ENCODE measurements at places on chromosomes 12 and 14.
A peak's percentile ranks its signal among the peaks of the same experiment; 100 is the strongest.

- DNase-seq: no peak
Measured at GRCh38 chr12:120237360-120238171, 28.0 kb downstream of the PXN start.

DNA sequence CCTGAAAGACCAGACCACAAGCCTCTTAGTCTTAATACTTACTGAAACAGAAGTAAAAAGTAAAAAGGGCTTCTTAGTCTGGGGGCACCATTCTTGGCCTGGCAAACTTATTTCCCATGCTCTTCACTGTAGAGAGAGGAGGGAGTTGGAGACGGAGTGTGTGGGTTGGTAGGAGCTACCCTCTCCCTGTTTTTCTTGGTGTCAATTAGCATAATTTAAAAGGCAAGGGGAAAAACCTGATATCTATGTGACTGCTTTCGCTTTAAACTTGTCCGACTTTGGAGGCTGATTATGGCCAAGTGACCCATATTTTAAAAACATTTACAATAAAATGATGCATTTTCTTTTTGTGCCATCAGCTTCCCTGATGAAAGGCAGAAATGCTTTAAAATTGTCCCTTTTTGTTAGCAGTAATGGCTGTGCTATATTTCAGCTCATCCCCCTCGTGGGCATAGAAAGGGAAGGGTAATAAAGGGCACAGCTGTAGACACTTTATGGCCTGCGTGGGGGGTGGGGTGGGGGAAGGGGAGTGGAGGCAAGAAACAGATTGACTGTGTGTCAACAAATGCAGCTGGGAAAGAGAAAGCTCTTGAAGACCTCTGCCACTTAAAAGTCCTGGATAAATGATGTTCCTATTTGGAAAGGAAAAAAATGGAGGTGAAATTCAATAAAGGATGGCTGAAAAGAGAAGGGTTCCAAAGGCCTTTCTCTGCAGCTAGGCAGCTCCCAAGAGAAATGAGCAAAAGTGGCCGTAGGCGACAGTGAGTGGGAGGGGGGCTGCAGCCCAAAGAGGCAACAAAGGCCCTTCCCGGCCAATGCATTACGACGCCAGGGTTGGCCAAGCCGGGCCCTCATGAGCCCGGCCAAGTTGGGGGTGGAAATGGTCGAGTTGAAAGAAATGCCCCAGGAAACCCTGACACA lies 57.5 kb upstream of the TMEM263 start:
- no peak for DNase-seq

DNA sequence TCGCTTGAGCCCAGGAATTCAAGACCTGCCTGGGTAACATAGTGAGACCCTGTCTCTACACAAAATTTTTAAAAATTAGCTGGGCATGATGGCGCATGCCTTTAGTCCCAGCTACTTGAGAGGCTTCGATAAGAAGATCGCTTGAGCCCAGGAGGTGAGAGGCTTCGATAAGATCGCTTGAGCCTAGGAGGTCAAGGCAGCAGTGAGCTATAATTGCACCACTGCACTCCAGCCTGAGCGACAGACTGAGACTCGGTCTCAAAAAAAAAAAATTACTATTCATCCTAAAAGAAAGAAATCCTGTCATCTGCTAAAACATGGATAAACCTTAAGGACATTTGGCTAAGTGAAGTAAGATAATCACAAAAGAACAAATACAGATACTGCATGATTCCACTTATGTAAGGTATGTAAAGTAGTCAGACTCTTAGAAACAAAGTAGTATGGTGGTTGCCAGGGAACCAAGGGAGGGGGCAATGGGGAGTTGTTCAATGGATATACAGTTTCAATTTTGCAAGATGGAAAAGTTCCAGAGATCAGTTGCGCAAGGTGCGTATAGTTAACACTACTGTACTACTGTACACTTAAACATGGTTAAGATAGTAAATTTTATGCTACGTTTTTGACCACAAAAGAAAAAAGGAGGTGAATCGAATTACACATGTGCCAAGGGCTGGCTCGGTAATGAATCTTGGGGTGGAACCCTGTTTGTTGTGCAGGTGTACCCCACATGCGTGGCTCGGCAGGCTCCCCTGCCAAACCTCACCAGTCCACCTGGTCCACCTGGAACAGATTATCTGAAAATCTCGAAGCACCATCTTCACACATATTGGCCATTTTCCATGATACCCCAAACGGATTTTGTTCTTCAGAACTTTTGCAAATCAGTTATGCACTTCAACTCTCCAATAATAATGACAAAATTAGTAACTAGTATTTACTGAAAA lies 18.3 kb upstream of the ATP2A2 start:
- peak; percentile 59 for DNase-seq

DNA sequence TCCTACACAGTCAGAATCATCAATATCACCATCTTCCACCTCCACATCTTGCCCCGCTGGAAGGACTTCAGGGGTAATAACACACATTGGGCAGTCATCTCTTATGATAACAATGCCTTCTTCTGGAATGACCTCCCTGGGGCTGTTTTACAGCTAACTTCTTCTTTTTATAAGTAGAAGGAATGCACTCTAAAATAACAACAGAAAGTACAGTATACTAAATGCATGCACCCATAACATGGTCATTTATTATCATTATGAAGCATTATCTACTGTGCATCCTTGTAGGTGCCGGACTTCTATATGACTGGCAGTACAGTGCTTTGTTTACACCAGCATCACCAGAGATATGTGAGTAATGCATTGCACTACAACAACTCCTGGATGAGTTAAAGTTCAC lies 19.0 kb upstream of the NUAK1 start:
- no peak for DNase-seq

GRCh38 chr12:138898-139534 lies 72.4 kb downstream of the IQSEC3 start:
- DNase-seq: no peak

- DNase-seq: no peak
Measured at GRCh38 chr12:15528666-15529065, 206.4 kb downstream of the PTPRO start.

GRCh38 chr12:107035733-107036132 lies 48.8 kb upstream of the MTERF2 start:
- DNase-seq: no peak

DNA sequence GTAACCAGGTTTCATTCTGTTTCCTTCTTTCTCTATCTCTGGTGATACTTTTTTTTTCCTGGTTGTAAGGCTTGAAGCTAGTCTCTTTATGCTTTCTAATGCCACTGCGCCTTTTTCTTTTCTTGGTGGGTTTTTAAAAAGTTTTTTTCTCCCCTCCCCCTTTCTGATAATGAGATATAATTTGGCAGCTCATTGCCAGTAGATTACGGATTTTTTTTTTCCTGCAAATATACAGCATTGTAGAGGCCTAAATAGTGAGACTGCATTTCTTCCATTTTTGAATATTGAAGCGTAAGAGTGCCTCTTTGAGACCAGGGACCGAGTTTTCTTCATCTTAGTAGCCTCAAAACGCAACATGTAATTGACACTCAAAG lies 1.1 kb downstream of the PAPOLA start:
- no peak for DNase-seq

DNA sequence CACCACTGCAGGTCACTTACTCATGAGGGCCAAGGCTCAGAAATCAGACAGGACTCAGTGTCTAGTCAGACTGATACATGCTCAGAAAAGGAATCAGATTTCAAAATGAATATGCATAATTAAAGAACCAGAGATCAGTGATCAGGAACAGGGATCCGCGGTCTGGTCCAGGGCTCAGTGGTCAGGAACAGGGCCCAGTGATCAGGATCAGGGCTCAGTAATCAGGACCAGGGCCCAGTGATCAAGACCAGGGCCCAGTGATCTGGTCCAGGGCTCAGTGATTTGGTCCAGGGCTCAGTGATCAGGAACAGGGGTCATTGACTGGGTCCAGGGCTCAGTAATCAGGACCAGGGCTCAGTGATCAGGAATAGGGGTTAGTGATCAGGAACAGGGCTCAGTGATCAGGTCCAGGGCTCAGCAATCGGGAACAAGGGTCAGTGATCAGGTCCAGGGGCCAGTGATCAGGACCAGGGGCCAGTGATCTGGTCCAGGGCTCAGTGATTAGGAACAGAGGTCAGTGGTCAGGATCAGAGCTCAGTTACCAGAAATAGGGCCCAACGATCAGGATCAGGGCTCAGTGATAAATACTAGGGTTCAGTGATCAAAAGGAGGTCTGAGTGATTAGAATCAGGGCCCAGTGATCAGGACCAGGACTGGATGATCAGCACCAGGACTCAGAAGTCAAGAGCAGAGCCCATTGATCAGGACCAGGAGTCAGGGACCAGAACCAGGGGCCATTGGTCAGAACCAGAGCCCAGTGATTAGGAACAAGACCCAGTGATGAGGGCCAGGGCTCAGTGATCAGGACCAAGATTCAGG lies 175.3 kb downstream of the TMEM121 start:
- no peak for DNase-seq

DNA sequence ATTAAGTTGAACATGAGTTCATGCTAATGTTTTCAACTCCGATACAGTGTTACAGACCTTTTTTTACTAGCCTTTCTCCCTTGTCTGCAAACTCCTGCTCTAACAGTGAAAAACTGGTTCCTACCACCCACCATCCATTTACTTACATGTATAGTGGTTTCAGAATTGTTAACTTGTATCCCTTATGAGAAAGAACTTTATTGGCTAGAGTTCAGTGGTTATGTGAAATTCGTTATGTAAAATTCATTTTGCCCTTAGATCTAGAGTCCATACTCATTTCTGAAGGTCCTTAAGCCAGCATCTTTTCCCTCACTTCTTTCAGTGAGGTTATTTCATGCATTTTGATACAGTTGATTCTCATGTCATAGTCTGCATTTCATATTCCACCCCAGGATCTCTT lies 51.0 kb downstream of the PRKCH start:
- DNase-seq: no peak

DNA sequence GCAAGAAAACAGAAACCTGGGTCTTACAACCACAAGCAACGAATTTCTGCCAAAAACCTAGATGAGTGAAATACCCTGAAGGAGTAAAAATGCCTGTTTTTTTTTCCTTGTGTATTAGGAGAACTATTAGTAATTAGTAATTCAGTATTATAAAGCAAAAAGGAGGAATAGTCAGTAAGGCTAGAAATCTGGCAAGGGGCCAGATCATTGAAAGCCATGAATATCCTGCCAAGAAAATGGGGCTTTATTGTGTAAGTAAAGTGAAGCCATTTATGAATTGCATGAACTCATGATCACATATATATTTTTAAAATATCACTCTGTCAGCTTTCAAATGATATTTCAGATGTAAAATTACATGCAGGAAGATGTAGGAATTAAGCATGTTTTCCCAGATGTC lies 57.9 kb downstream of the TXNDC16 start:
- DNase-seq: no peak

GRCh38 chr14:48568688-48569087 lies 893.3 kb upstream of the MDGA2 start:
- DNase-seq: no peak

DNA sequence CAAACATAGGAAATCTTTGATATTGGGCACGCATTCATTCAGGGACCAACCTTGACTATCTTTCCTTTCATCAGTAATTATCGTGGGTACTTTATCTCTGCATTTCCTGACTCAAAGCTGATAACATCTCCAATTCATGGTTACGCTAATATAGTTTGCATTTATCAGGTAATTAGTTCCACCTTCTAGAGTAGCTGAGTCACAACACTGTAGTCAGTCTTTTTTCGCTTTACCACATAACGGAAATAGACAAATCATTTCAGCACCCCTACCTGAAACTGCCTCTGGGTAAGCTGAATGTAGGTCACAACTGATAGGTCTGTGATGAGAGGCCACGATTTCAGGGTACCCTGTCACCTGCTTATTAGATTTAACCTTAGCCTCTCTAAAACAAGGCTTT lies 36.7 kb upstream of the IL22 start:
- peak; percentile 47 for DNase-seq

- no peak for DNase-seq
Measured at GRCh38 chr14:85531141-85531586, 1.2 kb downstream of the FLRT2 start.
